Activated CD4-positive, alpha-beta T cell treated with anti-CD3 and anti-CD28 coated beads, Interleukin-2, amount 50 U/mL, for 24 hours (primary cell): ENCODE measurements at places on chromosomes 7 and 10.

DNA sequence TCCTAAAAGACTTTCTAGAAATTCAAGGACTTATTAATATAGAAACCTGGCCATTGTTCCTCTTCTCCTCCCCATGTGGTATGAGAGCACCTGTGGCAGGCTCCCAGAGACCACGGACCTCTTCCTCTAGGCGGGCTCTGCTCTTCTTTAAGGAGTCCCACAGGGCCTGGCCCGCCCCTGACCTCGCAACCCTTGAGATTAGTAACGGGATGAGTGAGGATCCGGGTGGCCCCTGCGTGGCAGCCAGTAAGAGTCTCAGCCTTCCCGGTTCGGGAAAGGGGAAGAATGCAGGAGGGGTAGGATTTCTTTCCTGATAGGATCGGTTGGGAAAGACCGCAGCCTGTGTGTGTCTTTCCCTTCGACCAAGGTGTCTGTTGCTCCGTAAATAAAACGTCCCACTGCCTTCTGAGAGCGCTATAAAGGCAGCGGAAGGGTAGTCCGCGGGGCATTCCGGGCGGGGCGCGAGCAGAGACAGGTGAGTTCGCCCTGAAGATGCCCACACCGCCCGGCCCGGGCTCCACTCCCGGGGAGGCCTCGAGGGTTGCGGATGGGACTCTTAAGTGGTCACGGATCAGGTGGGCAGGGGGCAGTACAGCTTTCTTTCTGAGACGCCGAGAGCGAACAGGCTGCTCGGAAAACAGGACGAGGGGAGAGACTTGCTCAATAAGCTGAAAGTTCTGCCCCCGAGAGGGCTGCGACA is at the start of gene SLC26A4:
TSS of gene SLC26A4 (plus strand) at position 448 of the 700 bp plus-strand sequence. CDS start 814 bp downstream, outside the sequence.
- peak; percentile 7 for DNase-seq

DNA sequence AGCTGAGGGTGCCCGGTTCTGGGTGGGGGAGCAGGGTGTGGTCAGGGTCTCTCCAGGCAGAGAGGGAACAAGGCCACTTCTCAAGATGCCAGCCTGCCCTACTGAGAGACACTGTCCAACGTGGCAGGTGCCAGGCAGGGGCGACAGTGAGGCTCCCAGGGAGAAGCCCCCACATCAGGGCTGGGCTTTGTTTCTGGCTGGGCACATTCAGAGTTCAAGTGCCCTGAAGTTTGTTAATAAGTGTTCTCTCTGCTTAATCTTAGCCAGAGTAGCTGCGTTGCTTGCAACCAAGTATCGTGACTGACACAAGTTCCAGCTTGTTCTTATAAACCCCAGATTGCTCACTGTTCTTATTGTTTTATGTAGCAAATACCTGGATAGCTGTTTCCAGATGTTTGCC is 21.8 kb downstream of the FOXL3 start:
- no peak for DNase-seq

- no peak for DNase-seq
These were observed 646.2 kb upstream of the GRM3 start for GRCh38 chr7:85997515-85997914.

- DNase-seq: no peak
These were observed 176.0 kb upstream of the INSYN2A start for GRCh38 chr10:127372361-127372760.

DNA sequence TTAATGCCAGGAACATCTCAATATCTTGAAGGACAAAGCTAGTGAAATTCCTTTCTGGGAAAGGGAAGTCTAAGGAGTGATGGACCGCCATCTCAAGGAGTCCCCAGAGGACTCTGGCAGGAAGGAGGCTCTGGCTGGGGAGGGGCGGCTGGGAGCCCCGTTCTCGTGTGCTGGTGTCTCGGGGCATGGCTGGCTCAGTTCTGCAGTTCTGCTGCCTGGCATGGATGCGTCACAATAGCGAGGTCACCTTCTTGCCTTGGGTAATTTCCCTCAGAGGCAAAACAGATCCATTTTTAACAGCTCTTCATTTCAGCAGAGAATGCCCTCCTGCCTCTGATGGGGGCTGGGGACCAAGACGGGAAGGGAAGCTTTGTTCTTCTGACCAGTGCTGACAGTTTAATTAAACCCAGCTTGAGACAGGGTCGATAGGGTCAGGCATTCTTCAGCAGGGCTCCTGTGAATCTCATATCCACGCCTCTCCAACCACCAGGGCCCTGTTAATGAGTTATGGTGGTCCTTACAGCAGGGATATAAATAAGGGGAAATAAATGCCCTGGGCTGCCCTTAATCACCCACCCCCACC is 35.7 kb downstream of the SLIT1 start:
- DNase-seq: no peak

- DNase-seq: no peak
These were observed 30.4 kb downstream of the KLRG2 start for GRCh38 chr7:139452958-139453672.

DNA sequence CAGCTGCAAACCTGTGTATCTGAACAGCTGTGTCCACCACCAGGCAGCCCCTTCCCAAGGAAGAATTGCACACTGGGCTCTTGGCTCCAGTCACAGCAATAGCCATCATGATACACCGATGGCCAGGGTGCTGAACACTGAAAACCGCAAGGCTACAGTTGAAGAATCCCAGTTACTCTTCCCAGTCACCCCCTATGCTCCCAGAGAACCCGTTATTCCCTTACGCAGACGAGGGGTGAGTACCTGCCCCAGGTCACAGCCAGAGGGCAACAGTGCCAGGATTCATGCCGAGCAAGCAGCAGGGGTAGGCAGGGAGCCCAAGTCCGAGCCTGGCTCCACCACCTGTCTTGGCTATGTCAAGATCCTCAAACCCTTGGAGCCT is 57.8 kb downstream of the RASGEF1A start:
- DNase-seq: no peak
